ENCODE measurements at places on chromosomes 13 and 19. TPM values are rescaled to one million over a fixed set of nuclear protein-coding genes. Genes with fewer than 3 reads are reported as not detected.

The CYP4F22 gene
- not detected for total RNA-seq

The ZNF324B gene
- total RNA-seq: 8.4 TPM

The GRIK5 gene
- 0.26 TPM for total RNA-seq

The RNF225 gene
- not detected for total RNA-seq

The CLEC4G gene
- not detected for total RNA-seq

The PRODH2 gene
- total RNA-seq: not detected

The GPR12 gene
- total RNA-seq: not detected

The OR7D2 gene
- not detected for total RNA-seq

The APBA3 gene
- total RNA-seq: 11.1 TPM

The SIGLEC5 gene
- not detected for total RNA-seq
